Activated T-helper 2 cell treated with anti-CD3 and anti-CD28 coated beads, Interferon-gamma antibody, Interleukin-2, Interleukin-4, amounts not matched to agents 10 μg/mL and 5 μg/mL and 100 μg/mL, durations not matched to agents 14 hours and 24 hours and 36 hours (primary cell): ENCODE measurements at places on chromosomes 13 and 19. TPM values are rescaled to one million over a fixed set of nuclear protein-coding genes. Genes with fewer than 3 reads are reported as not detected.

- no peak for DNase-seq
Measured at GRCh38 chr13:96994017-96994857, at the start of gene OXGR1. Gene OXGR1 (minus strand): TSS chr13:96994476. CDS start chr13:96987759, 6,717 bp downstream.

GRCh38 chr13:44440046-44440608, 66.5 kb downstream of the SERP2 start:
- DNase-seq, result no peak

- no peak for DNase-seq
Measured at GRCh38 chr19:49440439-49441209, 703 bp downstream of the SLC17A7 start.

- DNase-seq, result no peak
Measured at GRCh38 chr19:58571575-58571947, 1.6 kb downstream of the MZF1 start.

The VSIG10L gene
- total RNA-seq, result 9.5 and 10.4 TPM in 2 replicates
